Naive thymus-derived CD4-positive, alpha-beta T cell (primary cell): ENCODE measurements at places on chromosomes 11 and 22. TPM values are rescaled to one million over a fixed set of nuclear protein-coding genes. Genes with fewer than 3 reads are reported as not detected.

C1QTNF4 gene
- total RNA-seq = 1.2 TPM

DNAL4 gene
- total RNA-seq = 10.1 TPM

FXYD6 gene
- total RNA-seq = not detected

GRCh38 chr22:33018232-33018864 is 39.8 kb downstream of the SYN3 start:
- no peak overlapping the region for H3K4me3 ChIP-seq
- no peaks in the 10 kb centered on the region for H3K4me1 ChIP-seq
- no peak overlapping the region for H3K27ac ChIP-seq

- no peaks in the 10 kb centered on the region for H3K4me1 ChIP-seq
- H3K36me3 ChIP-seq = no peaks in the 10 kb centered on the region
- no peaks in the 10 kb centered on the region for H3K27me3 ChIP-seq
- no peak overlapping the region for H3K27ac ChIP-seq
- no peak for DNase-seq
Measured at GRCh38 chr11:106644824-106645223, 373.5 kb downstream of the GUCY1A2 start.

GRCh38 chr11:95589893-95590612 is 199.5 kb downstream of the FAM76B start:
- no peak for DNase-seq
- no peaks in the 10 kb centered on the region for H3K36me3 ChIP-seq

DNA sequence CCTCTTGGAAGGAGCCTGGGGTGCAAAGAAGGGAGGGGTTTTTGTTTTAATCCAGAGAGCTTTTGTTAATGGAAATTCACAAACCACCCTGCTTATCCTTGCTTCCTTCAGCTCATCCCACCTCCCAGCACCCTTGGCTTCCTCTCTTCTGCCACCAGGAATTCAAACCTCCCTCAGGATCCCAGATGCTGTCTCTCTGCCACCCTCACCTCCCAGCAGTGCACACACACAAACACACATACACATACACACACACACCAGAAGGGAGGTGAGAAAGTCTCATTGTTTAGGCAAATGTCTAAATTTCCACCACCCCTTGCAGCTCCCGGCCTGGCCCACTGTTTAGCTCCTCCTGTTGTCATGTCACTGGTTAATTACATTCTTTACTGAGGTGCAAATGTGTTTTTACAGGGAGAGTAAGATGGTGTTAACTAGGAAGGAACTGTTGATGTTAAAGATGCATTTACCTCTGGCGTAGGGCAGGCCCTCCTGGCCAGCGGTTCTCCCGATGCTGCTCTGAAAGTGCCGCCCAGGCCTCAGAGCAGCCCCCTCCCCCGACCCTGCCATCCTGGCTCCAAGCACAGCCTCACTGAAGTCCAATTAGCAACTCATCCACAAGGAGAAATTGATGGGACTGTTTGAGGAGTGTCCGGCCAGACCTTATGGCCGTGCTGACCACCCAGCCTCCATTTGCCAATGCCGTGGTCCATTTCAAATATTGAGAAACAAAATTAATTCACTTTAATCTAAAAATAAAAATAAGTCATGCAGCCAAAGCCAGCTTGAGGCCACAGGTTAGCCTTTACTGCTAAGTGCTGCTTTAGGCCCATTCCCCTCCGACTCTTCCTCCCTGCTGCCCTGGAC is 165.4 kb downstream of the FEZ1 start:
- no peaks in the 10 kb centered on the region for H3K27me3 ChIP-seq
- no peak overlapping the region for H3K4me3 ChIP-seq
- no peaks in the 10 kb centered on the region for H3K4me1 ChIP-seq
- H3K36me3 ChIP-seq = no peaks in the 10 kb centered on the region

GRCh38 chr11:114059984-114060391 is 477 bp downstream of the ZBTB16 start:
- peaks cover 10% of the 10 kb centered on the region for H3K4me1 ChIP-seq
- peak; percentile 29 for DNase-seq
- peak overlapping the region; percentile 70 for H3K4me3 ChIP-seq
- peak overlapping the region; percentile 14 for H3K27ac ChIP-seq
- H3K27me3 ChIP-seq = no peaks in the 10 kb centered on the region

DNA sequence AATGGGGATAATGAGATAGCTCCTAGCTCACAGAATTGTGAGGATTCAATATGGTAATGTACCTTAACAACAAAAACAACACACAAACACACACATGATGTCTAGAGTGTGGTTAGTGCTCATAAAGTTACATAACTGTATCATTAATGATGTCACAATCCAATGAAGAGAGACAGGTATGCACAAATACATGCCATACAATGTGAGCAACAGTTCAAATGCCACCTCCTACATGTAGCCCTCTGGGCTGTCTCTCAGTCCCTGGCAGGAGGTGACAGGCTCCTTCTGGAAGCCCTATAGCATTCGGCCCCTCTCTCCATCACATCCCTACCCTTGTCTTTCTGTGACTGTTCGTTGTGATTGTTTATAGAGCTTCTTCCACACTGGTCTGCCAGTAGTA is 8.3 kb upstream of the MICALL1 start:
- DNase-seq = no peak
- no peak overlapping the region for H3K4me3 ChIP-seq
- H3K36me3 ChIP-seq = no peaks in the 10 kb centered on the region
- H3K27ac ChIP-seq = no peak overlapping the region
- no peaks in the 10 kb centered on the region for H3K27me3 ChIP-seq

DNA sequence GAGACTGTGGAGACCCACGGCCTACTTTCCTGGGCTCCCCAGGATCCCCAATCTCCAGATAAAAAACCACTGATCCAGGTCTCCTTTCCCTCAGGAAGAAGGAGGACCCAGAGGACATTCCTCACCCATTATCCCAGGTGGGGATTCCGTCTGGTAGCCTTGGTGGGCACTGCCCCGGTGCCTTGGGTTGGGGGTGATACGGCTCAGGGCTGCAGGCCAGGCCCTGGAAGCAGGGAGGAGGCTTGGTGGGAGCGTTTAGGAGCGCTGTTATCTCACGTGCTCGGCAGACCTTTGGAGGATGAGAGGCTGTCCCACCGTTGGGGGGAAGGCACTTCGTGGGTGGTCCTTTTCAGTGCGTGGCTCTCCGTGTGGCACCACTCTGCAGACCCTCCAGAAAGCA is 926.3 kb downstream of the BRD1 start:
- H3K36me3 ChIP-seq = no peaks in the 10 kb centered on the region
- no peaks in the 10 kb centered on the region for H3K27me3 ChIP-seq
- H3K4me1 ChIP-seq = no peaks in the 10 kb centered on the region
- DNase-seq = no peak

- H3K27me3 ChIP-seq = no peaks in the 10 kb centered on the region
- DNase-seq = no peak
- H3K27ac ChIP-seq = no peak overlapping the region
- no peaks in the 10 kb centered on the region for H3K4me1 ChIP-seq
Measured at GRCh38 chr11:116310698-116311097, 462.1 kb downstream of the BUD13 start.

DNA sequence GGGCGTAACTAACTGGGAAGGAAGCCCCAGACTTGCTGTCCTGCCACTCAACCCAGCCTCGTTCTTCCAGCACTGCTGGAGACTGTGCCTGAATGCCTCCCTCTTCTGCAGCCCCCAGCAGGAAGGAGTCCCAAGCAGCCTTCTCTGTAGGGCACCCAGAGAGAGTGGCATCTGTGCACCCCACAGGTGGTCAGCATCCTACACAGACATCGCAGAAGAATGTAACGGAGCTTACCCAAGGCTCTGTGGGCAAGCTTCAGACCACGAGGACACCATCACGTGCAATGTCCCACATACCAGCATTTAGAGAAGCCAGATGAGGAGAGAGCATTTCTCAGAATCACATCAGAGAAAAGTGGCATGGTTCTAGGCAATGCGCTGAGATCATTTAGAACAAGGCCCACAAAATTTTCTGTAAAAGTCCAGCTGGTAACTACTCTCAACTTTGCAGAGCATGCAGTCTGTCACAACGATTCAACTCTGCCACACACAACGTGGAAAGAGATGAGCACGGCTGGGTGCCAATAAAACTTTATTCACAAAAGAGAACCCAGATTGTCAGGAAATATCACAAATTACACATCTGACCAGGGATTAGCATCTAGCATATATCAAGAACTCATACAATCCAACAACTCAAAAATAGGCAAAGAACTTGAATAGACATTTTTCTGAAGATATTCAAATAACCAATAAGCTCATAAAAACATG is 33.4 kb downstream of the SHANK2 start:
- no peaks in the 10 kb centered on the region for H3K36me3 ChIP-seq
- H3K27ac ChIP-seq = no peak overlapping the region
- H3K27me3 ChIP-seq = no peaks in the 10 kb centered on the region
- no peak for DNase-seq
- H3K4me1 ChIP-seq = no peaks in the 10 kb centered on the region

GRCh38 chr11:124359566-124359965 is 24.7 kb downstream of the OR8B2 start:
- no peaks in the 10 kb centered on the region for H3K27me3 ChIP-seq
- no peak for DNase-seq
- H3K4me3 ChIP-seq = no peak overlapping the region
- H3K36me3 ChIP-seq = no peaks in the 10 kb centered on the region

DNA sequence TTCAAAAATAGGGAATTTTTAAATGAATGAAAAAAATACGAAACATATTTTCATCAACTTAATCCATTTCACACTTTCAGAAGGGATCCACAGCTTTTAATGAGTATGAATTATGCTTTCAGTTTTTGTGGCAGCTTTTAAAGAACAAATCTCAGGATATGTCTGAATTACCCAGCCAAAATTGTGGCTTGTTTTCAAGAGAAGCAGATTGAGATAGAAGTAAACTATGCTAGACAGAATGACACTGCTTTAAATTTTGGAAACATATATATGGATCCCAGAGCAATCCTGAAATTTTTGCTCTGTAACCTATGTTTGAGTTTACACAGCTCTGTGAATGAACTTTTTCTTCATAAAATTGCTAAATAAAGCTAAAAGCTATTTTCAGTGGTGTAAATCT is 2.4 kb upstream of the HINFP start:
- peaks cover 22% of the 10 kb centered on the region for H3K36me3 ChIP-seq
- no peaks in the 10 kb centered on the region for H3K27me3 ChIP-seq
- no peak for DNase-seq

DNA sequence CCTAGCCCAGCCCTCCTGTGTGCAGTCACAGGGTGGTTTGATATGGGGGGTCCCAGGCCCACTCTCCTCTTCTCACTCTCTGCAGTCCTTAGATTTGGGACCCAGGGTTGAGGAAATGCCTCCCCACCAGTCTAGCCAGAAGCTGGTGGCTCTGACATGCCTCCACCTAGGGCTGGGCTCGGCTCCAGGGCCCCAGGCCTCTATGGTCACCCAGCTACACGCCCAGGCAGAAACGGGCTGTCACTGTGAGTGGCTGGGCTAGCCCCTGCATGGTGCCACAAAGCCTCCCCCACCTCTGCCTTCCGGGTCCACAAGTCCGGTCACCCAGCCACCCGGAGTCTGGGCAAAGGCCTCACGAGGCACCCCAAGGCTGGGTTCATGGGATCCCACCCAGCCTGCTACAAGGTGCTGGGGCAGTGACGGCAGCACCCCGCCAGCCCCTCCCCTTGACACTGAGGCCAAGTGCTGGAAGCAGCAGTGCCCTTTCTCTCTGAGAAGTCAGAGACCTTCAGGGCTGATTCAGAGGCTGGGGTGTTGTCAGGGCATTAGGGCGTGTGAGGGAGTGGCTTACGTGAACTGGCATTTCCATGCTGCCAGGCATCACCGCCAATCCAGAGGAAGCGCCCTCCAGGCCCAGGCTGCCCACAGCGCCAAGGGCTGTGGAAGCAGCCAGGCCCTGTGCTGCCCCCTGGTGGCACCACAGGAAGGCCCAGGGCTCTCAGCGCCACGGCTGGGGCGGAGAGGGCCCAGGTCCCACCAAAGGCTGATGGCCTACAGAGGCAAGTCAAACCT is 638 bp upstream of the PITPNM1 start:
- peak; percentile 87 for DNase-seq
- H3K4me3 ChIP-seq = peak overlapping the region; percentile 81
- H3K4me1 ChIP-seq = peaks cover 40% of the 10 kb centered on the region
- peaks cover 6% of the 10 kb centered on the region for H3K36me3 ChIP-seq

DNA sequence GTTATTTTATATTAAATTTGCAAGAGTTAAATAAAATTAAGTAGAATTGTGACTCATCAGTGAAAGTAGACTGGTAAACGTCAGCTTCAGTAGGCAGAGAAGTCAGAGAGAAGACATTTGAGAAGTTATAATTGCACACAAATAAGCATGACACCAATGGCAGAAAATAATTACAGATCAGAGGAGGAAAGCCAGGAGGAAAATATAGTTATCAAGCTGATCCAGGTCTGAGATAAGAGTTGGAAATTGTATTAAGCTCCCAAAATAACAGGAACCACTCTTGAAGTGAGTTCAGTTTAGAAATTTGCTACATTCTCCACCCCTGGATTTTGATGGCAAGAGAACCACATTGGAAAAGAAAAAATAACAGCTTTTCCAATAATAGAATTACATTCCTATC is 533.8 kb upstream of the CHORDC1 start:
- H3K27ac ChIP-seq = no peak overlapping the region
- DNase-seq = no peak
- H3K36me3 ChIP-seq = no peaks in the 10 kb centered on the region
- no peak overlapping the region for H3K4me3 ChIP-seq
- no peaks in the 10 kb centered on the region for H3K4me1 ChIP-seq

GRCh38 chr11:112459001-112459400 is 198.3 kb upstream of the PLET1 start:
- H3K27me3 ChIP-seq = no peaks in the 10 kb centered on the region
- no peak overlapping the region for H3K27ac ChIP-seq
- H3K36me3 ChIP-seq = no peaks in the 10 kb centered on the region
- no peak overlapping the region for H3K4me3 ChIP-seq
- no peaks in the 10 kb centered on the region for H3K4me1 ChIP-seq
- DNase-seq = no peak
